ENCODE measurements at places on chromosomes 11 and 22.

- no peak for DNase-seq
Measured at GRCh38 chr11:101563166-101563565, 20.6 kb downstream of the TRPC6 start.

DNA sequence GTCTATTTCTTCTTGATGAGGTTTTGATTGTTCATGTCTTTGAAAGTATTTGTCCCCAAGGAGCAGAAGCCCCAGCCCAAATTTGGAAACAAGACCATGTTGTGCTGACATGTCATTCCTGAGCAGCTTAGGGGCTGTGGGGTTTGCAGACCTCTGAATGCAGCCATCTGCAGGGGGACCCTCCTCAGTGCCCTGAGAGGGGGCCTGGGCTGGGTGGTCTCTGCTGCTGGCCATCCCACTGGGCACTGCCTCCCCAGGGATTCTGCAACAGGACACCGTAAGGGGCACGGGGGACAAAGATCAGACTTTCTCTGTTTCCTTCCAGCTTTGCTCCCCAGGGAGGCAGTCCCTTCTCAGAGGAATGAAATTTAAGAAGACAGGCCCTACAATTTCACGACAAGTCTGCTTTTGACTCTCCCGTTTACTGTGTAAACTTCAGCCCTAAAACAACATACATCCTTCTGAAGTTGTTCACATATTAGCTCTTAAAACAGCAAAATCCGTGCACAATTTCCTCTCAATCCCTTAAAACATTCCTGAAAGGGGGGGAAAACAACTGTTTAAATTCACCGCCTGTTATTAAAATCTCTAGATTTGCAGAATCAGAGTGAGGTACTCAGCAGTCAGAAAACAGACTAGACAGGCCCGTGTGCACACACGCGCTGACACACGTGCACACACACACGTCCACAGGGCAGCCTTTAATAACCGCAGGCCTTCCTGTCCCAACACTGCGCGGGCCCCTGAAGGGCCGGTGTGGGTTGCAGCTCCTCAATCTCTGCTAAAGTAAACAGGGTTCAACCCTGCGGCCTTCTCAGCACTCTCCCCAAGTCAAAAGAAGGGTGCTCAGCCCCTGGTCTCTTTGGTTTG, 109.8 kb downstream of the KCNQ1 start:
- no peak for DNase-seq

DNA sequence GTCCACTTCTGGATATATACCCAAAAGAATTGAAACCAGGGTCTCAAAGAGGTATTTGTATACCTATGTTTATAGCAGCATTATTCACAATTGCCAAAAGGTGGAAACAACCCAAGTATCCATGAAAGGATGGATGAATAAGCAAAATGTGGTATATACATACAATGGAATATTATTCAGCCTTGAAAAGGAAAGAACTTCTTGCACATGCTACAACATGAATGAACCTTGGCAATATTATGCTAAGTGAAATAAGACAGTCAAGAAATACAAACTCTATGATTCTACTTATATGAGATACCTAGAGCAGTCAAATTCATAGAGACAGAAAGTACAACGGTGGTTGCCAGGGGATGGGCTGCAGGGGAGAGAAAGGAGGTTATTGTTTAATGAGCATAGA, 21.6 kb upstream of the PAK1 start:
- no peak for DNase-seq

DNA sequence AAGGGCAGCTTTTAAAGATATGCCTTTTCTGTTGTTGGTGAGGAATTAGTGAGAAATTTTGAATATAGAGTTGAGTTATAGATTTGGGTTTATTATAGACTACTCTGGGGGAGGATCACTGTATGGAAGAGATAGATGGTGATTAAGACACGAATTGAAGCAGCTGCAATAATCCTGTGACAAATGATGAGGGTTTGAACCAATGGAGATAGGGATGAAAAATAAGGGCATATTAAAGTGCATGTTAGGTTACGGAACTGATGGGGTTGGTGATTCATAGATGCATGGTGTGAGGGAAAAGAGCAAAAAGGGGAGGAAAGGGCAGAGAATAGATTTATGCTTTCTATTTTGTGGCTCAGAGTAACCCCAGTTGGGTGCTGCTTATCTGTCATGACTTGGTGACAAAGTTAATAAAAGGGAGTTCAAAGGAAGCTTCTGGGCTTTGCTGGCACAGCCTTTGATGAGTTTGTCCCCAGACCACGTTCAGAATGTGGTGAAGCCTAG, 11.8 kb downstream of the C11orf87 start:
- no peak for DNase-seq

GRCh38 chr11:104926771-104927611, 28.7 kb upstream of the CASP12 start:
- no peak for DNase-seq

- DNase-seq = no peak
Measured at GRCh38 chr22:39731481-39731880, 160.9 kb downstream of the CACNA1I start.

GRCh38 chr11:79486242-79486984, 45.6 kb upstream of the TENM4 start:
- no peak for DNase-seq

DNA sequence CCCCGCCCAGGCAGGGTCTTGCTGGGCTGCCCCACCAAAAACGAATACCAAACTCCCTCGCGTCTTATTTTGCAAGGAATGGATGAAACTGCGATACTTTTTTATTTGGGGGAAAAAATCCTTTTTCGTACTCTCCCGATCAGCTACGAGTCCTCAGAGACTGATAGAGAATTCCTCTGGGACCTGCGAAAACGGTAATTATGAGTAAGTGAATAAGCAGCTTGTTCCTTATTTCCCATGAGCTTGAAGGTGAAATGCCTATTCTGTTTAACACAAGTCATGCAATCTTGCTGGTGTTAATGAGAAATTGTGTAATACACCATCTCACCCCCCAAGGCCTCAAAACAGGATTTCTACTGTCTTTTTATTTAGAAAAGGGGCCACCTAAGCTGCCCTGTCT, 5.5 kb downstream of the GRK3 start:
- no peak for DNase-seq

GRCh38 chr11:68061508-68061907, 22.7 kb downstream of the TCIRG1 start:
- no peak for DNase-seq

DNA sequence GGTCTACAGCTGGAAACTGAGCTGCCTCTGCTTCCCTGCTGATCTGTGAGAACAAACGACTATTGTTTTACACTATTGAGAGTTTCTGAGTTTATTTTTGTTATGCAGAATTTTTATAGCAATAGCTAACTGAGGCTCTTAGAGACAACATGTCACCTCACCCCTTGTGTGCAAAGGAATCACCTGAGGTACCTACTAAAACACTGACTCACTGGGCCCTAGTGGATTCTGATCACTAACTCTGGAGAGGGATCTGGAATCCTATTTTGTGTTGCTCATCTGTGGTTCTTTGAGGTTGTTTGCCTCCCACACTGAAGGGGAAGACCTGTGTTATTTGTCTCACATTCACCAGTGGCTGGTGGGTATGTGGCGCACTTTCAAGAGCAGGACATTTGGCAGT, 13.4 kb upstream of the B3GAT1 start:
- DNase-seq = no peak

GRCh38 chr11:107468596-107468995, 11.0 kb upstream of the CWF19L2 start:
- DNase-seq = no peak

DNA sequence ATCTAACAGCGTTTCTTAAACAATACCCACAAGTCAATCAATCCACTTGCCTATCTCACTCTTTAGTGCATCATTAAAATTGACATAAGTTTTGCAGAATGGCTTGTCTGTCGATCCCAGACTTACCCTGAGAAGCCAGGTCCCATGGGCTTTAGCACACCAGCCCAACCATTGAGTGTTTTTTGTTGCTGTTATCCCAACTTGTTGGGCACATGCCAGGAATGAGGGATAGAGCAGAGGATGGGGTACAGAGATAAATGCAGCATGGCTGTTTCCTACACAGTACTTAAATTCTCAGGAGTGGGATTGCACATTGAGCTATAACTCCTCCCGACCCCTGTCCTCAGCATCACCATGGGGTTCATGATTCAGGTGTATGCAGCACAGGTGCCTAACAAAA, 64.2 kb upstream of the RASSF10 start:
- no peak for DNase-seq

- DNase-seq = no peak
Measured at GRCh38 chr11:121535129-121535796, 82.5 kb upstream of the SORL1-AS1 start.

GRCh38 chr11:15692739-15693138, 578.0 kb downstream of the INSC start:
- no peak for DNase-seq

GRCh38 chr22:46596032-46596441, 24.1 kb upstream of the GRAMD4 start:
- no peak for DNase-seq

DNA sequence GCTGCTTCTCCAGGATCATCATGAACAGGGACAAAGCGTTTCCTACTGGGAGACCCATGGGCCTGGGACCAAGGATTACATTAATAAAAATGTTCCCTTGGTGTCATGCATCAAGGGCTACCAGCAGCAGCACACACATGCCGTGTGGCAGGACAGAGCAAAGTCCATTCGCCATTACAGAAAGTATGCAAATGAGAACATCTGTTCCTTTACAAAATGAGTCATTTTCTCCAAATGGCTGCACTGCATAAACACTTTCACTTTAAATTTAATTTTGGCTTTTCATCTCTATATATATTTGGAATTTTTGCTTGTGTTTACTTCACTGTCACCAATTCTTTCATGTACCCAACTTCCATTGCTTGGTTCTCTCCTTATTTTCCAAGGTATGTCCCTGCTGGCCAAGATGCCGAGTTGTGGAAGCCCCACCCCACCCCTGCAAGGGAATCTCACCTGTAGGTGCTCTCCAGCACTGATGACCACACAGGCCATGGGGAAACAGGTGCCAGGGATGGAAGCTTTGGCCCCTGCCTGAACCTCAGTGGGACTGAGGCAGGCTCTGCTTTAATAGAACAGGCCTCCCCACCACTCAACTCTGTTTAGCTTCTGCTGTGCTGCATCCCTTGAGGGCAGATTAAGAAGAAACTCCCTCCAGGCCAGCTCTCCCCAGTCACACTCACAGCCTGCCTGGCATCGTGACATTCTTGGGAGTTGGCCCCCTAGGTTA, 15.6 kb upstream of the GNAZ start:
- DNase-seq = no peak

- no peak for DNase-seq
Measured at GRCh38 chr22:43007519-43008102, 7.3 kb downstream of the PACSIN2 start.

DNA sequence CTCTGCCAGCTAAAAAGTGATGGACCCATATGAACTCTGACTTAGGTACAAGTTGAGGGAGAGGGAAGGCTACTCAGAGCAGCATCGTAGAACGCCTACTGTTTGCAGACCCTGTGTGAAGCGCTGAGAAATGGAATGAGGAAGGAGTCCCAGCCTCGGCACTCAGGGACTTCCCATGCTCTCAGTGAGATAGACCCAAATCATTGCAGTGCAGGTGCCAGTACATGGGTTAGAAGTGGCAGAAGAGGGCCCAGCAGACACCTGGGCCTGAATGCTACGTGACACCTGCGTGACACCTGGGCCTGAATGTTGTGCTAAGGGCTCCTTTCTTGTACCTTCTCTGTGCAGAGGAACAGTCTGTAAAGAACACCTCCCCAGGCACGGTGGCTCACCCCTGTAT, 2.6 kb upstream of the PDGFB start:
- DNase-seq = no peak

DNA sequence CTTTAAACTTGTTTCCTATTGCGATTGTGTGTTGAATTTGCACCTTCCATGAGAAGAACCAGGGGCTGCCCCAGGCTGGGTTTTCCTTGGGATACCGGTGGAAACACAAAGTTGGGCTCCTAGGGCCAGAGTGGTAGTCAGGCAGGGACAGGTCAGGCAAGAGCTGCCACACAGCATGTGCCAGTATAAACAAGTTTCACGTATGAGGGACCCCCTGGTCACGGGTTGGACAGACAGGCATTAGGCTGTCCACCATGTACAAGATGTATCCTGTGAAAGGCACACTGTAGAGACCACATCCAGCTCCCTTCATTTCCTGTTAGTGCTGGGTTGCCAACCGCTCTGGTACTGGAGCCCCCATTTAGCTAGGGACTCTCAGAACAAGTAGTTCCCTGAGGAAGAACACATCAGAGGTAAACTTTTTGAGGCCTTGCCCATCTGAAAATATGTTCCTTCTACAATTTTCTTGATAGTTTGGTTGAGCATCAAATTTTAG, 8.8 kb downstream of the UPB1 start:
- DNase-seq = no peak

DNA sequence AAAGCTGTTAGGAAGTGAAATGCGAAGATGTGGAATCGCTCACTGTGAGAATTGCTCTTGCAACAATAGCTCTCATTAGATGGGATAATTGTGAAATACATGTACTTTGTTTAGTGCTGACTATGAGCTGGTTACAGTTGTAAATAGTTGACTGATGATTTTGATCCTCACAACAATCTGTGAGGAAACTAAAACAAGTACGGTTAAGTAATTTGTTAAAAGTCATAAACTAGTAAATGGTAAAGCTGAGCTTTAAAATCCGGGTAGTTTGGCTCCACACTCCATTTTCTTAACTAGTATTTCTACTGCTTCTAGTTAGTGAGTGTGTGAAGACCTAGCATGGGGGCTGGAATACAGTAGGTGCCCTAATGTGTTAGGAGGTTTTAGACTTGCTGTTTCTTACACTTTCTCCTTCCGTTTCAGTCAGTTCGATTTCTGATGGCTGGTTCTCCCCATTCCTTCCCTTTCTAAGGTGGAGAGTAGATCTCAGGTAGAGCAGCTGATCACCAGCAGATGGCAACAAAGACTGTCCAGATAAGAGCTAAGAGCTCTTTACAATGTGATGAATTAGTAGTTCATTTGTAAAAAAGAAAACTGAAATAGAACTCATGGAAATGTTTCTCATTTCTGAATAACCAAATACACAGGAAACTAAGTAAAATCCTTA, 16.3 kb upstream of the CYP2R1 start:
- peak; percentile 41 for DNase-seq

DNA sequence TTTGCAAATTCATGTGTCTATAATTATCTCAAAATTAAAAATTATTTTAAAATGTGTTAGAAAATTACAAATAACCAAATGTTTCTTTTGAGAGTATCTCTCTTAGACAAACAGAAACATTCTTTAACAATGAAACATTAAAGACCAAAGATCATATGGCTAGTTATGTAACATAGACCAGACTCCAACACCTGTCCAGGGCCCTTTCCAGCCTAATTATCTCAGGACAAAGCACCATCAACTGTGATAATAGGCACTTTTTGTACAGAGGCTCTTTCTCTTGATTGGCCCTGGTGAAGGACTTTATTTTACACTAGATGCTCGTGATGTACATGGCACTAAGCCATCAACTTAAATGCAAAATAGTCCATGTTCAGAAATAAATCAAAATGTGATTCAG, 5.0 kb upstream of the PLEKHA7 start:
- DNase-seq = no peak

- no peak for DNase-seq
Measured at GRCh38 chr11:19379465-19379864, 138.7 kb upstream of the E2F8 start.

GRCh38 chr11:18594999-18595749, 4.4 kb upstream of the MISFA start:
- no peak for DNase-seq

GRCh38 chr11:20010851-20011225, 149.4 kb downstream of the DBX1 start:
- no peak for DNase-seq

- DNase-seq = peak; percentile 87
Measured at GRCh38 chr22:41940832-41941765, 5.9 kb downstream of the CENPM start.

- peak; percentile 26 for DNase-seq
Measured at GRCh38 chr11:8192016-8192895, 23.4 kb upstream of the RIC3 start.

All from CD4-positive, alpha-beta T cell treated with Interleukin-6 at 100 ng/mL for 8 hours (primary cell).